ENCODE measurements at places on chromosomes 2 and 18.

GRCh38 chr18:42048158-42048557, 93.1 kb downstream of the PIK3C3 start:
- DNase-seq = no peak

DNA sequence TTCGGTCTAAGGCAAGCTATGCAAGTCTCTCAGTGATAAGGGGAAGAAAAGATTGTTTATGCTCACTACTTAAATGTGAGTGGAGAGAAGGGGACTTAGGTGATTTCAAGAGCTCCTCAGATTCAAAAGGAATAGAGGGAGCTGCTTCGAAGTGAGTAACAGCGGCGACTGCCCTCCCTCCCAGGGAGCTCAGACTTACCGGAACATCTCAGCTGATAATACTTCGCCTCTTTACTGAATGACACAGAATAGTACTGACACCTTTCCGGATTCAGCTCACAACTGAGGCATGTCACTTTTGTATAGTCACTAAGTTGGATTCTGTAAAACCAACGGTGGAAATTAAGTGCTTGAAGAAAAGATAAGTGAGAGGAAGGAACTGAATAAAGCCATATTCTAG, 55.5 kb downstream of the DPP4 start:
- no peak for DNase-seq

- no peak for DNase-seq
Observed at GRCh38 chr18:79413025-79413424, 17.3 kb downstream of the NFATC1 start.

- no peak for DNase-seq
Observed at GRCh38 chr2:17646081-17646554, 105.6 kb downstream of the VSNL1 start.

GRCh38 chr2:36589230-36589630, 8.7 kb downstream of the FEZ2 start:
- no peak for DNase-seq

- DNase-seq = no peak
Observed at GRCh38 chr2:81658227-81658626, 1353.7 kb upstream of the LRRTM1 start.

DNA sequence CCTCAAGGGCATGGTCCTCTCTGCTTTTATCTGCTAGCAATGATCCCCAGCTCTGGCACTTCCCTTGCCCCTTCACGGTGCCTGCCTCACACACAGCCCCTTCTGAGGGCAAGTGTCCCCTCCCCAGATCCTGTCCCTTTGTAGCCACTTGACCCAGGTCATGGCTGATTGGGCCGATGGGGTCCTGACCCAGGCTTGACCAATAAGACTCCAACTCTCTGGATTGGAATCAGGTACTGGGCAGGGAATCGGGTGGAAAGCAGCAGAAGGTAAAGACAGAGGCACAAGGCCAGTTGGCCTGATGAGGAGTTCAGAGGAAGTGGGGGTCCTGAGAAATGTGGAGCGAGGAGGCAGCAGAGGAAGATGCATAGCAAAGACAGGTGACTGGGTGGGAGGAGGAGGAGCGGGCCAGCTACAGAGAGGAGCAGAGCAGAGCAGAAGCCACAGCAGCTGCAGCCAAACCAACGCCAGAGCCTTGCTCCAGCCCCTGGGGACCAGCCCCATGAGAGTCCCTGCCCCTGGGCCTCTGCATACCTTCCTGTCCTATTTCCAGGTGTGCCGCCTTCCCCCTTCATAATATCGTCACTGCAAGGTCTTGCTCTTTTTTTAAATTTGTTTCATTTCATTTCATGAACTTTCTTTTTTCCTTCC, 39.1 kb downstream of the CAPN13 start:
- peak; percentile 15 for DNase-seq

DNA sequence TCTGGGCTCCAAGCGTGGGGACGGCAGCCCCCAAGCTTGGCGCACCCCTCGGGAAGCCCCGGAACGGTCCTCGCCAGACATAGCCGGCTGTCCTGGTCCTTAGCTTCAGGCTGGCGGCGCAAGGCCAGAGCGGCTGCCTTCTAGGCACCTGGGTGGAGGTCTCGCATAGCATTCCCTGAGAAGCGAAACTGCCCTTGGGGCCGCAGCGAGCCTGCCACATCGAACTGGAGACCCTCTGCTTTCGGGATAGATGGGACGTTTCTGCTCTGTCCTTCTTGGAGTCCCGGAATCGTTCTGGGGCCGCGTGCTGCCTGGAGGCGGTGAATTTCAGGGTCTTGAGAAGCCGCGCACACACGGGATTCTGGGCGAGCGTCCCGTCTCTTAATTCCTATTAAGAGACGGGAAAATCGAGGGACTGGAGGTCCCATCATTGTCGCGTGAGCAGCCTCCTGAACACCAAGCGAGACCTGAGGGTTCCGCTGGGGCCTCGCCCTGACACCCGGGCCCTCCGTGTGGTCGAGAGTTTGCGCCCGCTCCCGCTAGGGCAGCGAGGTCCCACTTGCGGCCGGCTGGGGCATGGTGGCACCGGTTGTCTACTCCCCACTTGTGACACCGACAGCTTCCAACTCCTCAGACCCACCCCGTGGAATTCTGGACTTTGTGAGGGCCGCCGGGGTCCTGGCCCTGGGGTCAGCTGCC, 9.7 kb upstream of the EN1 start:
- peak; percentile 55 for DNase-seq

DNA sequence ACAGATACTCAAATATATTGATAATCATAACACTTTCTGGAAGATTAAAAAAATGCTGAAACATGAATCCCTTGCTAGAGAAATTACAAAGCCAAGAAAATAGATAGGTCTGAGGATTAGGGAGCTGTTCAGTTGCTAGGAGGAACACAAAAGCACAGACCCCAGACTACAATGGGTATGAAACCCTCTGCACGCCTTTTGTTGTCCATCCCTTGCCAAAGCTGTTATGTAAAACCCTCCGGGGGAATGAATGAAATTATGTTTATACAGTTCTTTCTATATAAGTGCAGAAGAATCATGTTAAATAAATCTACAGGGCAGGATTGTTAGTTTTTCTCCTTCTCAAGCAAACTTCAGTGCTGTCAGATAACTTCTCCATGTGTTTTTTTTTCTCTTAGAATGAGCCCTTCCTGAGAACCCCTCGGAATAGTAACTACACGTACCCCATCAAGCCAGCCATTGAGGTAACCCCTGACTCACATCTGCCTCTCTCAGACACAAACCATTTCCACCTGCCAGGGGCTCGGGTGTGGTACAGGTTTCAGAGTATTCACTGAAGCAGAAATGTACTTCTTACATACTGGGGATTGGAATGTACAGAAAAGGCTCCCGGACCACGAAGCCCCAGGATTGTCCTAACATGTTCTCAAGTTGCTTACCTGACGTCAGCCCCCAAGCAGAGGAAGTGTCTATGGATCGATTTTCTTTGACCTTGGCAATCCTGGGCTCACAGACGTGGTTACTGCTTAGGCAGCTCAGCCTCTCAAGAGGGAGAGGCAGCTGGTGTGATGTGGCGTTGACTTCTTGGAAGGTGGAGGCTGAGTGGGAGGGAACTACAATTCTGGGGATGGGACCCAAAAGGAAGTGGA, 118.0 kb downstream of the PLB1 start:
- DNase-seq = peak; percentile 69

GRCh38 chr2:127098711-127099110, 8.2 kb downstream of the BIN1 start:
- DNase-seq = no peak

DNA sequence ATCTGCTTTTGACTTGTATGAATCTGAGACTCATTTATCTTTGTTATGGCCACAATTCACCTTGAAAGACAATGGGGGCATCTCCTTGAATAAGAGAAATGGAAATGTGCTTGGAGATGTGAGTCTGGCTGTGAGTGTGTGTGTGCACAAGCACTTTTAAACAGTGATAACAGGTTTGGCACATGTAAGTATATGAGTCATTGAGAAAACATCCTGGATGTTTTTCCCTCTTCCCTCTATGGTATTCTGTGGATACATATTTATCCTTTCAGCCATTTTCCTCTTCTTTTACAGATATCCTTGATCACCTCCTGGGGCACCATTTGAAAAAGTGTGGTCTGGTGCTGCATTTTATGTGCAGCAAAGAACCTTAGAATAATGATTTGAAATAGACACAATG, 317.3 kb upstream of the THUMPD2 start:
- no peak for DNase-seq

- DNase-seq = no peak
Observed at GRCh38 chr2:73947412-73948018, 20.8 kb downstream of the DGUOK start.

- no peak for DNase-seq
Observed at GRCh38 chr2:59936048-59936447, 617.4 kb downstream of the BCL11A start.

GRCh38 chr18:28735731-28736130, 558.8 kb upstream of the CDH2 start:
- no peak for DNase-seq

- DNase-seq = no peak
Observed at GRCh38 chr18:58806826-58807714, 57.6 kb upstream of the ZNF532 start.

GRCh38 chr18:42792731-42793130, 322.8 kb downstream of the RIT2 start:
- DNase-seq = no peak

DNA sequence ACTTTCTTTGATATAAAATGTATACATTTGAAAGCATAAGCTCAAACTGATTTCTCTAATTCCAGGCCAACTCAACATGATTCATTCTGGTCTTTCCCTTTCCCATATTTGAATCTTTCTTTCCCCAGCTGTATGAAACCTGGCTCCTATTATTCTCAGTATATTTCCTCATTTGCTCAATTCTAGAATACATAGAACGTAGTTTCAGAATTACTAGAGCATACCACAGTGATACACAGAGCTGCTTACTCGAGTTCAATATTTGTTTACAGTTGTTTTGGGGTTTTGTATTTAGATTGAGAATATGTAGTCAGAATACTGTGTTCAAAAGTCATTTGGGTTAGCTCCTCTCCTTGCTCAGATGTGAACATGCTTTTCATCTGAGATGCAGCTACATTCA, 43.0 kb downstream of the TNFRSF11A start:
- no peak for DNase-seq

- no peak for DNase-seq
Observed at GRCh38 chr2:171513719-171514160, 8.5 kb upstream of the CYBRD1 start.

DNA sequence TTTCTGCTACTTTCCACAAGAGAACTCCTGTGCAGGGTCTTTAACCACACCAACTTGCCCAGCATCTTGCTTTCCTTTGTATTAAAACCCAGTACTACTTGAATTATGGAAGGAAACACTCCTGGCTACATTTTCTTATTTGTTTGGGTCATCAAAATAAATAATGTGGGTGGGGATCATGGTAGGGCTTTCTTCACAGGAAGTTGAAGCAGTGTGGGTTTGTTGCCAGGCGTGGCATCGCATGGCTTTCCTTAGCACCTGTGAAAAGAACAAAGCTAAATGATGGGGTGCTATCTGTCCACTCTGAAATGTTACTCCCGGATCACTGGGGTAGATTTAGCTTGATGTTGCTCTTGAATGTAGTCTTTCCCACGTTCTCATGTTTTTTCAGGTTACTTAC, 18.7 kb downstream of the ARHGAP25 start:
- no peak for DNase-seq

DNA sequence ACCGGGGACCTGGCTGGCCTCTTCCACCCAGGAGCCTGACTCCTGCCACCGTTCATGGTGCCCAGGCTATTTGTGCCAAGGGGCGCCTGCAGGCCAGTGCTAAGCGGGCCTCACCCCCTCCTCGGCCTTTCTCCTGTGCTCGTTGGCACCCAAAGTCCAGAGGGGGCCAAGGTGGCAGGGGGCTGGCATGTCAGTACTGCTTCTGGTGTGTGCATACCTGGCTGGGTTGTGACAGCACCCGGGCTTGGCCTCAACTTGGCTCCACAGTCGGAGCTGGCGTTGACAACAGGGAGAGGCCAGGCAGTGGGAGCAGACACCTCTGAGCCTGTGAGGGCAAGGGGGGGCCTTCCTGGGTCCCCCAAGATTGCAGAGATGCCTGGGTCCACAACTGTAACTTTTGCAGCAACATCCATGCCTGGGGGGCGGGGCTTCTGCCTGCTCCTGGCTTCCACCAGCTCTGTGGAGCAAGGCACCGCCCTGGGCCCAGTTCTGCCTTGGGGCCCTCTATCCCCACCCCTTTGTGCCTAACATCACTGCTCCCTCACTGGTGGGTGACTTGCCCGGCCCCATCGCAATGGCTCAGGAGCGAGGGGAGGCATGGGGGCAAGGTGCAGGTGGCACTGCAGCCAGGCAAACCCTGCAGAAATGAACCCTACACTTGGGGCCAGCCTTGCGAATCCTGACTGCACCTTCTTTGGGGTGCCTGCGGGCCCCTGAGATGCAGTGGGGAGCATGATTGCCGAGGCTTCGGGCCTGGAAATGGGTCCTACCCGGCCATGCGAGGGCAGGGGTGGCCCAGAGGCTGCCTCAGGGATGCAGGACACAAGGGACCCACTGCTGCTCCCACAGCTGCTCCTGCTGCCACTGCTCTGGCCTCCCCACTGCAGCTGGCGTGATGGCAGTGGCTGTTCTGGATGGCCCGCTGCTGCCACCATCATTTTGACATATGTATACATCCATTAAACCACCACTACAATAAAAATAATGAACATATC, 35.9 kb downstream of the PTPN4 start:
- DNase-seq = no peak

DNA sequence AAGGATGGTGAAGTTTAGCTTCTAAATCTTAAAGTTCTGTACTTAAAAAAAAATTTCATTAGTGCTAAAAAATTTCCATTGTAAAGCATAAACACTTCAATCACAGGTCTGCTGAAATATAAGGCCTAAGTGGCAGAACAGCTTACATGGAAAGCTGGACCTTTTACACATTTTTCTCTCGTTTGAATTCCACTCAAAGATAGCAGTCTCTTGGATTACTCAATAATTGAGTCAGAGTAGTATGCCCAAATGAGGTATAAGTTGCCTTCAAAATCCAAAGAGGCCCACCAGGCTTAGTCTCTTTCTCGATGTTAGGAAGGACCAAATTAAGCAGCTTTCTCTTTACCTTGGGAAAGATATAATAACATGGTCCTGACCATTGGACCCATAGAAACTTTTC, 220.4 kb upstream of the CWC22 start:
- DNase-seq = no peak

GRCh38 chr2:113847144-113847543, 42.7 kb upstream of the ACTR3 start:
- no peak for DNase-seq

GRCh38 chr2:75716406-75716805, 5.7 kb upstream of the GCFC2 start:
- DNase-seq = no peak

GRCh38 chr2:199434555-199434954, 23.2 kb downstream of the SATB2 start:
- no peak for DNase-seq

- DNase-seq = no peak
Observed at GRCh38 chr18:60145776-60146175, 226.8 kb downstream of the MC4R start.

- no peak for DNase-seq
Observed at GRCh38 chr2:46954951-46955571, 39.5 kb upstream of the MCFD2 start.

GRCh38 chr2:83196225-83196624, 1262.9 kb downstream of the SUCLG1 start:
- no peak for DNase-seq

- DNase-seq = no peak
Observed at GRCh38 chr2:18690342-18690741, 101.0 kb upstream of the NT5C1B start.

- no peak for DNase-seq
Observed at GRCh38 chr18:7633171-7633570, 66.1 kb downstream of the PTPRM start.

- DNase-seq = no peak
Observed at GRCh38 chr2:164839914-164840457, 1.6 kb downstream of the COBLL1 start.

GRCh38 chr2:230018153-230018552, 50.6 kb downstream of the SLC16A14 start:
- DNase-seq = no peak

All from activated CD8-positive, alpha-beta memory T cell treated with anti-CD3 and anti-CD28 coated beads, Interleukin-2, amount 50 U/mL, for 48 hours (primary cell).